ENCODE measurements at places on chromosomes 3 and 15.
A peak's percentile ranks its signal among the peaks of the same experiment; 100 is the strongest.

GRCh38 chr3:114362815-114363214 is 69.0 kb downstream of the TIGIT start:
- DNase-seq: no peak

GRCh38 chr3:51974277-51974962 is 444 bp upstream of the ABHD14A start:
- DNase-seq: no peak

DNA sequence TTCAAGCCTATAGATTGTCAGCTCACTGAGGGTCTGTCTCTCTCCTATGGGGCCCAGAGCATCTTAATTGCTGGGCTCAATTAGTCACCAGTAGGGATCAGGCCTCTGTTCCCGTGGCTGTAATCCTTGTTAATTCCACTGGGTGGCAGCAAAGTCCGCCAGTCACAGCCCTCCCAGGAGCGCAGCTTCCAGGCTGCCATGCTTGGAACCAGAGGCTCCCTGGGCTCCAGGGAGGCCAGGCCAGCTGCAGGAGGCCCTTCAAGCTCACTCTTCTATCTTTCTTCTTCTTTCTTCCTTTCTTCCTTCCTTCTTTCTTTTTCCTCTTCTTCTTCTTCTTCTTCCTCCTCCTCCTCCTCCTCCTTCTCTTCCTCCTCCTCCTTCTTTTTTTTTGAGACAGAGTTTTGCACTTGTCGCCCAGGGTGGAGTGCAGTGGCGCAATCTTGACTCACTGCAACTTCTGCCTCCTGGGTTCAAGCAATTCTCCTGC is 14.4 kb downstream of the RNU5B-1 start:
- DNase-seq: peak; percentile 79

- DNase-seq: no peak
Observed at GRCh38 chr15:95620934-95621579, 709.4 kb upstream of the NR2F2 start.

- DNase-seq: no peak
Observed at GRCh38 chr15:36608180-36608579, 28.8 kb downstream of the CDIN1 start.

- no peak for DNase-seq
Observed at GRCh38 chr3:138354376-138354775, 6.0 kb downstream of the MRAS start.

DNA sequence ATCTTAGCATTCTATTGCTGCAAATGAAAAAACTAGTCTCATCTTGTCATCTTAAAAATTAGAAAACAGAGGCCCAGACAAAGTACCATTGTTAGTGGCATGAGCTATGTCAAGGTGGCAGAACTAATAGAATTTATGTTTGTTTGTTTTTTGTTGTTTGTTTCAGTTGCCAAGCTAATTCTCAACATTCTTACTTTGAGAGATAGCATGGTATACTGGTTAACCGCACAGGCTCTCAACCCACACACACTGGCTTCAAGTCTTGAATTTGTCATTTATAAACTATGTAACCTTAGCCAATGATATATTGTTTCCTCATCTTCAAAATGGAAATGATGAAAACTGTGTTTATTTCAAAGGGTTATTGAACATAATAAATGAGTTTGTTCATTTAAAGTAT is 367.6 kb upstream of the PLSCR5 start:
- DNase-seq: no peak

- DNase-seq: no peak
Observed at GRCh38 chr15:31382713-31383045, 56.0 kb downstream of the KLF13 start.

DNA sequence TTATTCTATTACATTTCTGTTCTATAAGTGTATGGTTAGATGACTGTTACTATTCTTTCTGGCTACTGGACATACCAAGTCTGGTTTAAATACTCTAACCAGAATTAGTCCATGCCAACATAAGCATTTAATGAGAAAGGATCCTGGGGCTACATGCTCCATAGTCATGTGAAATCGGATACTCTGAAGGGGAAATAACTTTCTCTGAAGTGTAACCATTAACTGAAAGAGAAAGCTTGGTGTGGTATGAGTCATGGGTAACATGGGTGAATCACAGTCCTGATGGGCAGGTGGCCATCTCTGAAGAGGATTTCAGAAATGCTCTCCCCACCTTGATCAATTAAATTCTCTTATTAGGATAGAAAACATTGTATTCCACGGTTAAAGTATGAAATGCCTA is 69.4 kb downstream of the FHIT start:
- no peak for DNase-seq

- DNase-seq: no peak
Observed at GRCh38 chr3:33790091-33790490, 8.3 kb upstream of the PDCD6IP start.

DNA sequence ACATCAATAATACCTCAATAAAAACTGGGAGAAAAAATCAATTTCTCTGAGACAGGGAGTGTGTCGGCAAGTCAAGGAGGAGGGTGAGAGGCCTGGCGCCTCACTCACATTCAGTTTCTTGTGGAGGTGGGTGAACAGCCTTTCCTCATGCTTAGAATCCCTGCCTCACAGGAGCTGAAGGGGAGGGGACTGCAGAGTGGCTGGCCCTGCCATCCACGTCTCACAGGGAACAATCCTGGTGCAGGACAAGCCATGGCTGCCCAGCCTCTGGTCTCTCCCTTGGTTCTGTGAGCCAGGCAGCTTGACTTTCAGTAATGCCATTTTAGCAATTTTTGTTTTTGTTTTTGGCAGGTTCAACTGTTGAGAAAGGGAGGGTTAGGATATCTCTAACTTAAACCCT is 126.5 kb upstream of the HACD2 start:
- no peak for DNase-seq

DNA sequence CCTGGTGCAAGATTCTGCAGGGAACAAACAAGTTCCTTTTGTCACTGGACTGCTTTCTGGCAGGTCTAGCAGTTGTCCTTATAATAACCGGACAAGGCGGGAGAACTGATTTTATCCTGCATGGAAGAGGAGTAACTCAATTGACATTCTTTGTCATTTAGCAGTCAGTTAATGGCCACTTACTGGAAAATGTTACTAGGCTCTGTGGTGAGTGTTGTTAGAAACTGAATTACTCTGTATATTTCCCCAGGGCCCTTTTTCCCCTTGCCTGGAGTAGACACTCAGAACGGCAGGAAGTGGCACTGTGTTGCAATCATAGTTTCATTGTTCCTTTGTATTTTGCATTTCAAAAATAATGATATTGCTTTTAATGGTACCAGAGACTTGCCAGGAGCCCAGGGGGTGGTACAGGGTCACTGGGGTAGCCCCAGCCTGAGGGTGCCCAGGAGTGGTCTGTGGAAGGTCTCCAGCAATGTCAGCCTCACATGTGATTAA is 318.6 kb upstream of the LRRFIP2 start:
- DNase-seq: no peak

GRCh38 chr15:40323953-40324937 is 753 bp downstream of the INAFM2 start:
- peak; percentile 33 for DNase-seq

DNA sequence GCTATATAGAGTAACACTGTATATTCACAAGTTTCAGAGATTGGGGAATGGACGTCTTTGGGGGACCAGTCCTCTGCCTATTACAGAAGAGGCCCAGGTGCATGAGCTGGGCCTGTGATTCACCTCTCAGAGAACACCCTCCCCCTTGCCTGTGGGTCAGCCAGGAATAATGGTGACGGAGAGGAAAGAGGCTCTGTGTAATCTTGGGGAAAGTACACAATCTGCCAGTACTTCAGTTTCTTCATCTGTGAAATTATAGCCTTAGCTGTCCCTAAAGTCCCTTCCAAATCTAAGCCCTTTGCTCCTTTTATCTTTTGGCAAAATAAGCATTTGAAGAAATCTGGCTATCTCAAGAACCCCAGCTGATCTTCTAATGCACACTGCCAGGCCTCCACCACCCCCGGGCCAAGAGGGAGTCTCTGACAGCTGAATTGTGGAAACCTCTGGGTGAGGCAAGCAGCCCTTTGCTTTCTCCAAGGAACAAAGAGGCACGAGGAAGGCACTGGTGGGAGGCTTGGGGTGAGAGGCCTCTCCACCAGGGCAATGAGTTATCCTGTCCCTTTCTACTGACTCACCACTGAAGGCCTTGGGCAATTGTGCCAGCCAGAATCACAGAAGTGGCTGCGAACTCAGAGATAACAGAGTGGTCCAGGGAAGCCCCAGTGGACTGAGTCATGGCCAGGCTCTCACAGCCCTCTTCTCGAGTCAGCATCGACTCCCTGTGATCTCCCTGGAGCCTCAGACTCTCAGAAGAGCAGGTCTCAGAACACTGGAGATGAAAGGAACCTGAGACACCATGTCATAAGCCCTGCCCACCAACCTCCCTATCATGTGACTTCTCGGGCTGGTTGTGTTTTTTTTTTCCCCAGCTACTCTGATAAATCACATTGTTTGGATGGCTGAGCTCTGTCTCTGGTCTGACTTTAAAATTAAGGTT is 31.8 kb downstream of the CCNL1 start:
- DNase-seq: no peak

GRCh38 chr3:129985113-129985512 is 10.6 kb downstream of the TRH start:
- DNase-seq: no peak

DNA sequence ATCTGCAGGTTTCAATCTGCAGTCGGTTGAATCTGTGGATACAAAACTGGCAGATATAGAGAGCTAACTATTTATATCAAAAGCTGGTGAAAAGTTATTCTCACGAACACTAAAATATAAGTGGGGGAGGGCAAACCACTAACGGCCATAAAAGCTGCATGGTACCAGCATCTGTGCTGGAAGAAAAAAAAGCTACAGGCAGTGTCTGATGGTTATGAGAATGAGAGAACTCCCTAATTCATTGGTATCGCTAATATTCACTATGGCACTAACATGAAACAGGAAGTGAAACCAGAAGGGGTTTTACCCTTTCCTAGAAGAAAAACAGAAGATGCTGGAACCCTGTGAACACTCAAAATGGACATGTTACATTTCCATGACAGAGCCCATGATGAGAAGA is 15.9 kb downstream of the CEP70 start:
- DNase-seq: no peak

DNA sequence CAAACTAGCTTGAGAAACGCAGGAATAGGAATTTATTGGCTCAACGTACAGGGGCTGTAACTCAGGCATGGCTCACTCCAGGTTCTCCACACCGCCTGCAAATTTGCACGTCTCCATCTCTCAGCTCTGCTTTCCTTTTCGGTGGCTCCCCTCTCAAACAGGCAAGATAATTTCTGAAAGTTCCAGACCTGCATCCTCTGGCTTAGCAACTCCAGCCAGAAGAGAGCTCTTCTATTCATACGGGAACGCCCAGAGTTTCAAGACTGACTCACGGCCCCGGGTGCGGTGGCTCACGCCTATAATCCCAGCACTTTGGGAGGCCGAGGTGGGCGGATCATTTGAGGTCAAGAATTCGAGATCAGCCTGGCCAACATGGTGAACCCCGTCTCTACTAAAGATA is 139.7 kb upstream of the BNIP2 start:
- DNase-seq: no peak

DNA sequence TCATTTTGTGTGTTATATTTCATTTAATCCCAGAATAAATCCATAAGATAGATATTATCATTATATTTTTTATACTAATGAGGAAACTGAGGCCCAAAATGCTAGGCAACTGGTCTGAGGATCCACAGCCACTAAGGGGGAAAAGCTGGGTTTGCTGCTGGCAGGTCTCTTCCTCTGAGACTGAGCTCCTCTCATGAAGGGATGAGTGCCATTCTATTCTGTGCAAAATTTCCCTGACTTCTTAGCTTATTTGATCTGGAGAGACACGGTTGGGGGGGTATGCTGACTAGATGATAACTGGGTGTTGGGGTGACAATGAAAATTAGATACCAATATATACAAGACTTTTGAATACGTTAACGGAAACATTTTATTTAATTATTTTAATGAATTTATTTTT is 1.9 kb downstream of the GCSAM start:
- no peak for DNase-seq

DNA sequence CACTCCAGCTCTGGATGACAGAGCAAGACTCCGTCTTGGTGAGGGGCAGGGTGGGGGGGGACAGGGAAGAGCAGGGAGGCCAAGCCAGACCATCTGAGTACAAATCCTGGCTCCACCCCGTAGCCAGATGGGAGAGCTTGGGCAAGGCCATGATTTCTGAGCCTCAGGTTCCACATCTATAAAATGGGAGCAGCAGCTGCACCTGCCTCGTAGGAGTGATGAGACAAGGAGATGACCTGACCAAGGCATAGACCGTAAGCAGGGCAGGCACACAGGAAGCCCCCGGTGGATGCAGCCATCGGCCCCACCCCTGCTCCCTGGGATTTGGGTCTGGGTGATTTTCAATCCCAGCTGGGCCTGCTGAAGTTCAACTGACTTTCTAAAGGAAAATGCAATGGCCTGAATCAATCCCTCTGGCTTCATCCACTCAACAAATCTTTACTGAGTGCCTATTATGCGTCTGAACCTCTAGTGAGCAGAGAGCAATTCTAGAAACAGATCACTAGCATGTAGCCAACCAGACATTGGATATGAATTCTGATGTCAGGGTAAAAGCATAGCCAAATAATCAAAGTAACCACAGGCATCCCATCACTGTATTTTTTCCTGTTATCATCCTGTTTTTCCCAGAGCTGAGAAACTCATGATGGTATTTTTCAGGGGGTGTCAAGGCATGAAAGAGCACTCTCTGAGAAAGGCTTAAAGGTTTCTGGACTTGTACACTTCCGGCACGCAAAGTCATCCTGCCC is 141.2 kb downstream of the NUP210 start:
- DNase-seq: no peak

DNA sequence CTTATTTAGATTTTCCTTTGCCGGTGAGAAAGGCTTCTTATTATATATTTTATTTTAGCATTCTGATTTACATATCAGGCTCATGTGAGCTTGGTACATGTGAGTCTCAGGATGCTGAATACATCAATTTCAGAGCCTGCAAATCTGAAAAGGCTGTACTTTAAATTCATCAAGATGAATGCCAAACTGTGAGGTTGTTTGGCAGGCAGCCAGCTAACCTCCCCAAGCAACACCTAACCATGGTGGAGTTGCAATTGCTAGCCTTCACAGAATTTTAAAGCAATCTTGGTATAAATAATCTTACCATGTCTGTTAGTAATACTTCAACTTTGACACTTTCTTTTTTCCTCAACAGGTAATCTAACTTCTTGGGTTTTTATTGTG is 252.5 kb downstream of the CDIN1 start:
- no peak for DNase-seq

DNA sequence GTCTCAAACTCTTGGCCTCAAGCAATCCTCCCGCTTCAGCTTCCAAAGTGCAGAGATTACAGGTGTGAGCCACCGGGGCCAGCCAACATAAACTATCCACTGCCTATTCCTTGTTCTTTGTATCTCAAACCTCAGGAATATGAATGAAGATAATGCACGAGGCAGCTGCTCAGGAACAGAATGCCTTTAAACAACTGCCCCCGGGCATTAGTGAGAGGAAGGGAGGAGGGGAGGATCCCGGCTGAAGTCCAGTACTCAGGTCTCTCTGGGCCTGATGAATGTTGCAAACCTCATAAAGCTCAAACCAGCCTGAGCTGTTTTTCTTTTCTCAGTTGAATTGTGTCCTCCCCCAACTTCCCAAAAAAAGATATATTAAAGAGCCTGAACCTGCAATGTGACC is 26.9 kb upstream of the MTMR14 start:
- DNase-seq: no peak

GRCh38 chr3:174863488-174863887 is 4.4 kb downstream of the NAALADL2 start:
- no peak for DNase-seq

All from hippocampal formation (tissue), 2 donors.